Colonic mucosa (tissue), 4 donors: ENCODE measurements at places on chromosomes 5 and 9.

DNA sequence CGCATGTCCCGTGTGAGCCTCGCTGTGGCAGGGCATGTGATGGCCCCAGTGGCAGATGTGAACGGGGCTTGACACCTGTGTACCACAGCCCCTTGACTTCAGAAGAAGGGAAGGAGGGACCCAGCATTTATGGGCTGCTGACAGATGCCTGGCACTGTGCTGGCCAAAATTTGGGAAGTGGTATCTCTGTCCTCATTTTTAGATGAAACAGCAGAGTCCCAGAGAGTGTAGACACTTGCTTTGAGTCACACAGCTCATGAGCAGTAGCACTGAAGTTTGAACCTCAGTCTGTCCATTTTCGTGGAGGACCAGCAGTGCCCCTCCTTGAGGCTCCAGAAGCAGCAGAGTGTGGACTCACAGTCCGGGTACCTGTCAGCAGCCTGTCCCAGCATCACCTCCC is 16.5 kb downstream of the NEK6 start:
- DNase-seq, result no peak

GRCh38 chr9:108153416-108153815 is 663.8 kb upstream of the KLF4 start:
- DNase-seq, result no peak

- no peak for DNase-seq
Measured at GRCh38 chr9:23822261-23823169, 3.5 kb downstream of the ELAVL2 start.

- peak; percentile 54 for DNase-seq
Measured at GRCh38 chr9:129102791-129103594, 7.6 kb downstream of the CRAT start.

- DNase-seq, result no peak
Measured at GRCh38 chr5:44632344-44632743, 176.4 kb upstream of the MRPS30 start.

DNA sequence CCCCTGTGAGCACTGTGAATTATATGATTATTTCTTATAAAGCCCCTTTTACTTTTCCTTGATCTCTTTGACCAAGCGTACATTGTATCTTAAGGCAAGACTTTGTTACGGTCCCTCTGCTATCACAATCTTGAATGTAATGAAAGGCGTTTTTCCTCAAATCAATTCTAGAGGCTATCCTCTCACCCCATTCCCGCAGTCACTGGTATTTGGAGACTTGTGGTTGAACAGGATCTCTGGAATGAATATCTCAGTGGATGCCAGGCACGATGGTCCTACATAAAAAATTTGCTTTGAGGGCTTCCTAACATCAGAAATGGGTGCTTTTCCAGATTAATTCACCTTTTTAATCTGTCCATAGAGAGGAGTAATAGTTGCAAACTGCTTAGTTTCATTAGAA is 151.4 kb upstream of the PAPPA start:
- no peak for DNase-seq

GRCh38 chr5:7272408-7272965 is 123.5 kb upstream of the ADCY2 start:
- DNase-seq, result no peak

DNA sequence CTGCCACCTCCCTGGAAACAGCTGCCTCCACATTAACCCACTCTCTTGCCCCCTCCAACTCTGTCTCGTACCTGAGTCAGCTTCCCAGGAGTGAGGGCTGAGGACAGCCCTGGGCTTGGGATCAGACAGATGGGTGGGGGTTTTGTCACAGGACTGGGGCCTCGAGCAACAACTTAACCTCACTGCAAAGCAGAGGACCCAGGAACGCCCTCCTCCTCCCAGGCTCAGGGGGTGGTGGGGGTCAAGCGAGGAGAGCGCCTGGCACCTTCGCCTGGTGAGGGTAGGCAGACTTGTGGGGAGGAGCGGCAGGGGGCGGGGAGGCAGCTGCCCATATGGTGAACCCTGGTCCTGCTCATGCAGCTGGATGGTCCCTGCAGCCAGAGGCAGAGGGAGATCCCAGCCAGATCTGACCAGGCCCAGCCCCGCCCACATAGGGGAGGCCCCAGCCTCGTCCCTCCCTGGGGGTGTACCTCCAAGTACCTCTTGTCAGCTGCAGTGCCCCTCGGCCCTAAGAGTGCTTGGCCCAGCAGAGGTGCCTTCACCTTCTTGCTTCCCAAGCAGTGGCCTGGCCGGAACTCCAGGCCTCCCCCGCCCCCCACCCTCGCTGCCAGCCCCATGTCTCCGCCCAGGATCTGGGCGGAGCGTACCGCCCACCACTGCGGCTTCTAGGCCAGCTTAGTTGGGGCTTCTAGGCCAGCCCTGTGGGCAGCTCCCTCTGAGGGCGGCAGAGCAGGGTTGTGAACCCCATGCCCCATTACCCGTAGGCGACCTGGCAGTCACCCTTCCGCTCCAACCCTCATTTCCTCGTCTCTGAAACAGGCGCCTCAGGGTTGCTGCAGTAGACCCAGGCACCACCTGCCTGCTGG is at the start of gene SARDH:
Gene SARDH, minus strand, starts transcription at position 579 of the 866 bp plus-strand sequence. CDS start 4,179 bp downstream, outside the sequence.
- peak; percentile 45 for DNase-seq

DNA sequence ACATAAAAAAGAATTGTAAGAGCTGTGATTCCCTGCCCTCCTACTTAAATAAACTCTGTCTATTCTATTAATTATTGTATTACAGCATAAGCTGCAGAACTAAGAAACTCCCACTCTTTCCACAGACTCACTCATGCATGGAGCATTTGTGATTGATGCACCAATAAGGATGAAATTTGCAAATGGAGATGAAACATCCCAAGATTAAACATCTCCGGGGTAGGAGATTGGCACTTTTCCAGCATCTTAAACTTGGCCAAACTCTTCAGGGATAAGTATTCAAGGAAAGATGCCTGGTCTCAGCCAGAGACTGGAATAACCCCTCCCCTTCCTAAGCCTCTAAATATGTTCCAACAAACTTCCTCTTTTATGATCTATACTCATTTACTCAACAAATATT is 472.0 kb downstream of the ACTL7B start:
- no peak for DNase-seq

DNA sequence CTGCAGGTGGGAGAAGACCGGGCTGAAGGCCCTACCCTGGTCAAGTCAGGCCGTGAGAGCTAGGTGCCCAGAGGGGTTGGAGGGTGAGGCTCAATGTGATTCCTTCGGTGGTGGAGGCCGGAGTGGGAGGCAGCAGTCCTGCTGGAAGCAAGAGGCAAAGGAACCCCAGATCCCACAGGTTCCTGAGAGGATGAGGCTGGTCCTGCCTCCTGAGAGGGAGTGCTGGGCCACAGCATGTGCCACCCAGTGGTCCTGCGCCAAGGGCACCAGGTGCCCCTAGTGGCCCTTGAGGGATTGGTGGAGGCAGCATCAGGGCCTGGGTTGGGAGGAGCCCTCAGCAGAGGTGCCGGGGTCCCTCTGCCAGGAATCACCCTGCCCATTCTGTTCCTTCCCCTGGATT is 59.1 kb downstream of the BARX1 start:
- DNase-seq, result no peak

- DNase-seq, result no peak
Measured at GRCh38 chr5:83553000-83553486, 81.5 kb downstream of the VCAN start.

DNA sequence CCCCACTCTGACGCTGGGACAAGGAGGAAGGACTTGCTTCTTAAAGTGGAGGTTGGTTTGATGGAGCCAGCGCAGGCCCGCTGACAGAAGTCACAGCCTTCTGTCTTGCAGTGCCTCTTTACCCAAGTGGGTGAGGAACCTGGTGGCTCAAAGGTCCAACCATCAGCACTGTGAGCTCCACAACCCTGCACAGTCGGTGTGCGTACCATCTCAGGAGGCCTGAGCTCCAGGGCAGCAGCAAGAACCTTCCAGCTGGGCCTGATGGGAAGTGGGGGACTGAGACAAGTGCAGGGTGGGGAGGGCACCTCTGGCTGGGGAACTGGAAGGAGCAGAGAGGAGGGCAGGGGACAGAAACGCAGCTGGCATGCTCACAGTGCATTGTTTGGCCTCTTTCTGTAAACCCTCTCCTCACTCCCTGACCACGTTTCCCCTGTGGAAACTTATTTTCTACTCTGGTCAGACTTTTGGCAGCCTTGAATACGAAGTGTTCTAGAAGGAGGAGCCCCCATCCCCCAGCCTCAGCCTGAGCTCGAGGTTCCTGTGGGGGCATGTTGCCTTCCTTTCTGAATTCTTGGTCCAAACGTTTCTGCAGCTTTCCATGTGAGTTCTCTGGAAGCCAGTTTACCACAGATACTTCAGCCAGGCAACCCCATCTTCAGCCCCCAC is 178.5 kb upstream of the PITX1 start:
- peak; percentile 16 for DNase-seq

DNA sequence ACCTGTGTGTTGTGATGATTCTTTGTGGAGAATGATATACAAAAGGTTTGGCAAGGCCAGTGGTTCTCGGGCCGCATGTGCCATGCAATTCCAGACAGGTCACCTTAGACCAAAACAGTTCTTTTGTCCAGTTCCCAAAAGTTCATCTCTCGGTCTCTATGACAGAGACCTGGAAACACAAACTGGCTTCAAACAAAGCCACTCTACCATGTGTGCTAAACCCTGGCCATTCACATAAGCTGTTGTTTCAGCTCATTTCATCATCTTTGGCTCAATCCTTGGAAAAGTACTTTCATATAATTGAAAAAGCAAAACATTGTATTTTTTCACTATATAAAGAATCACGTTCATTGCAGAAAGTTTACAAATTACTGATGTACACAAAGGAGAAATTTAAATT is 210.5 kb upstream of the SEMA6A start:
- no peak for DNase-seq

DNA sequence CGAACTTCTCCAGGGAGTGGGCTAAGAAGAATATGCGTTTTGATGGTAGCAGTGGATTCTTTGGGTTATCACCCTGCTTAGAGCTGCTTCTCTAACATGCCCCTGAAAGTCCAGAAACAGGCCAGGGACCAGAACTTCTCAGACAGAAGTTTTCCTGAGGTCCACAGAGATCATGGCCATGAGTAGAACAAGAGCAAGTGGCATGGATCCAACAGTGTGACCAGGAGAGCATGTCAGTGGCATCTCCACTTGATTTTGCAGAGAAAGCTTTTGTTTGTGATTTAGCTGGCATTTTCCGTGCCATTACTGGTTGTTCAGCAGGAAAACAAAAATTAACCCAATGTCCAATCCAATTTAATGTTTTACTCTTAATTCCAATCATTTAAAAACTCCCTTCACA is 298.5 kb upstream of the CD180 start:
- DNase-seq, result no peak

DNA sequence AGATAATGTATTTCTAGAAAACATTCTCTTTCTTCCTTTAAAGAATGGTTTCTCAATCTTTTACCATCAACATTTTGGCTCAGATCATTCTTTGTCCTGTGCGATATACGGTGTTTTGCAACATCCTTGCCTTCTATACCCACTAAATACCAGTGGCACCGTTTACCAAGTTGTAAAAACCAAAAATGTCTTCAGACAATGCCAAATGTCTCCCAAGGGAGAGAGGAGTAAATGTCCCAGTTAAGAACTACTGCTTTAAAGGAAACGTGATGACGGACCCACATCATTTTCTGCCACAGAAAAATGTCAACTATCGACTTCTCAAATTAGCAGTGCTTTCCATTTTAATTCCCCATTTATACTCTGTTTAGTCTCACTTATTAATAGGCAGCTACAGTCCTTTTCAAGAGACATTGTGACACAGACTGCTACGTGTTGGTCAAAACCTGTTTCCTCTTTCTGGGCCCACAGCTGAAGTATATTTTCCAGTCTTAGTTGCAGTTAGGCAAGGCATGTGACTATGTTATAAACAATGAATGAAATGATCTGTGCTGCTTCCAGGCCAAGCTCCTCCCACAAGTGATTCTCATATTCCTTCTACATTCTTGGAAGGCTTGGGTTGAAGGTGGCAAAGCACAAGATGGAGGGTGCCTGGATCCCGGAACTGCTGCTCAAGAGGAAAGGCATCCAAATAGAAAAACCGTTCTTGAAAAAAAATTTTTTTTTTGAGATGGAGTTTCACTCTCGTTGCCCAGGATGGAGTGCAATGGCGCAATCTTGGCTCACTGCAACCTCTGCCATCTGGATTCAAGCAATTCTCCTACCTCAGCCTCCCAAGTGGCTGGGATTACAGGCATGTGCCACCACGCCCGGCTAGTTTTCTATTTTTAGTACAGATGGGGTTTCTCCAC is 8.8 kb downstream of the PRXL2C start:
- no peak for DNase-seq

GRCh38 chr5:109145139-109145538 is 264.6 kb downstream of the PJA2 start:
- DNase-seq, result no peak

- no peak for DNase-seq
Measured at GRCh38 chr9:81669041-81669651, 20.2 kb downstream of the TLE1 start.

- DNase-seq, result peak; percentile 86
Measured at GRCh38 chr9:83432104-83432627, 106.0 kb downstream of the FRMD3 start.

DNA sequence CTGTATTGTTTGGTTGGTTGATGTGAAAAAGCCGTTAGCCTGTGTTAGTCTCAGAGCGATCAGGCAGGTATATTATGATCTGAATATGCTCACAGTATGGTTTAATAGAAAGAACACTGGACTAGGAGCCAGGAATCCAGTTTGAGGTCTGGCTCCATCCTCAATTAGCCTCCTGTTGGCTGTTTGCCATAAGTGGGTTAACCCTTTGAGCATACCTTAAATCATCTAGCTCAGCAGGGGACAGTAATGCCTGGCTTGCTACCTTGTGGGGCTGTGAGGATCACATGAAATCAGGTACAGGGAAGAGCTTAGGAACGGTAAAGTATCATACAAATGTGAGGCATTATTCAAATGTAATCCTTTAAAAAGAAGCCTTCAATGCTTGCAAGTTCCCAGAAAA is 104.7 kb downstream of the CMYA5 start:
- DNase-seq, result no peak

- no peak for DNase-seq
Measured at GRCh38 chr5:178449163-178450070, 140.8 kb downstream of the COL23A1 start.

DNA sequence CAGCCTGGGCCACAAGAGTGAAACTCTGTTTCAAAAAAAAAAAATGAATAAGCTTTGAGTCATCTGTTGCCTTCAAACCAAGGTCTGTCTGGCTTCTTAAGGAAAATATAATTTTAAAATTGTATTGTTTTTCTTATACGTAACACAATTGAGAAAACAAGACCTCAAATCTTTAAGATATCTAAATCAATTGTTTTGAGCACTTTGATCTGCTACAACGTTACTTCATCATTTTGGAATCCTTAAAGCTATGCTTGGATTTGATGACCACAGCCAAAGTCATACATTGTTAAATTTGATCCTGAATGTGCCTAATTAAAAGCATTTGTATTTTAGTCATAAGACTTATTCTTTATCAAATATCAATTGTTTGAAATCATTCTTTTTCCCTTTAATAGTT is 37.7 kb upstream of the VCAN start:
- DNase-seq, result no peak
